Kidney tubule cell (primary cell): ENCODE measurements at places on chromosomes 7 and 10.
A peak's percentile ranks its signal among the peaks of the same experiment; 100 is the strongest.

GRCh38 chr7:46569133-46569465 lies 648.0 kb upstream of the IGFBP3 start:
- peak; percentile 95 for DNase-seq

GRCh38 chr10:21372651-21373410 lies 152.7 kb downstream of the SKIDA1 start:
- DNase-seq = peak; percentile 70

DNA sequence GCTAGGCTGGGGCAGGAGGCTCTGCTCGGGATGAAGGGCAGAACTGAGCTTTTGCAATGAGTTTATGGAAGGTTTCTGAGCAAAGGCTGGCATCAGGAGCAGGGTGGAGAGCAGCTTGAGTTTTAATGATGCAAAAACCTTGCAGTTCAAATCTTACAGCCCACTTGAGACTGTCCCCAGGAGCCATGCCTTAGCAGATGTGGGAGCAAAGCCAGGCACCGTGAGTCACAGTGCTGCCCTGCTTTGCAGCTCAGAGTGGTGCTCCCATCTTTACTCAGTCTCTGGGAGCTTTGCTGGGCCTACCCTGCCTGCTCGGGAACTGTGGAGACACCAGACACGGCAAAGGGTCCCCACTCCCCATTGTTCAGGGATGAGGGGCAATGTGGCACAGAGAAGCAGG lies 122.4 kb upstream of the NPS start:
- DNase-seq = no peak

GRCh38 chr7:47498229-47499056 lies 83.5 kb downstream of the TNS3 start:
- DNase-seq = no peak

- DNase-seq = no peak
Observed at GRCh38 chr10:18759575-18759974, 100.3 kb downstream of the ARL5B start.

- DNase-seq = no peak
Observed at GRCh38 chr10:8463853-8464252, 409.4 kb downstream of the GATA3 start.

- DNase-seq = no peak
Observed at GRCh38 chr7:135758531-135758932, 9.9 kb upstream of the FAM180A start.
